ENCODE measurements at places on chromosomes 11 and 22. TPM values are rescaled to one million over a fixed set of nuclear protein-coding genes. Genes with fewer than 3 reads are reported as not detected.

TBX1 gene
- total RNA-seq, result under 0.01 TPM

SLC25A1 gene
- 148 TPM for total RNA-seq

CHADL gene
- 0.64 TPM for total RNA-seq

KLHDC7B gene
- total RNA-seq, result 0.32 TPM

SNAP29 gene
- total RNA-seq, result 14.7 TPM

TMEM121B gene
- under 0.01 TPM for total RNA-seq

CRYAB gene
- total RNA-seq, result 11.0 TPM
